ENCODE measurements at places on chromosomes 16 and 17. TPM values are rescaled to one million over a fixed set of nuclear protein-coding genes. Genes with fewer than 3 reads are reported as not detected.

Gene HCRT
- not detected for total RNA-seq

Gene ABCC11
- not detected for total RNA-seq

Gene RAMP2
- not detected for total RNA-seq

DNA sequence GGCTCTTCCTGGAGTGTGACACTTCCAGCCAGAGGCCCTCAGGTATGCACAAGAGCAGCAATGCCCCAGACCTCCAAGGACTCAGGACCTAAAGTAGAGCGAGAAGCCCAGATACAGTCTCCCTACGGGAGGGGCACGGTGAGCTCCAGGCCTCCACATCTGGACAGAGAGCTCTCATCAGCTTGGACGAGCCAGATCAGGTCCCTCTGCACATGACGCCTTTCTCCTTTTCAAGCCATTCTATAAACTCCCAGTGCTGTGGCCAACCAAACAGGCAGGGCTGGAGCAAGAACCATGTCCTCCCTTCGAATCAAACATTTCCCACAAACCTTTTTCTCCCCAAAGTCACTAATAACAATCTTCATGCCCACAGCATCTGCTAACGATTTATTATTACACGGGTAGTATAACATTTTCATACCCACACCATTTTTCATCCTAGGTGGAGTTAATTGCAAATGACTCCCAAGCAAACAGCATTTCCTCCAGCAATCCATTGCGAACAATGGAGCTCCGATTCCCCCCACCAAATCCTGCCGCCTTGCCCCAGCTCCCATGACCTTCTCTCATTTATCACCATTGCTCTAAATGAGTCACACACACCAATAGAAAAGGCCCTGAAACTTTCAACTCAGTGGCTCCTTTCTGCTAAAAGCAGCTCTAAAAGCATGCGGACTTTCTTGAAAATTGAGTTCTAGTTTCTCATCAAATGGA lies 24.2 kb upstream of the NLRP1 start:
- DNase-seq, result no peak

DNA sequence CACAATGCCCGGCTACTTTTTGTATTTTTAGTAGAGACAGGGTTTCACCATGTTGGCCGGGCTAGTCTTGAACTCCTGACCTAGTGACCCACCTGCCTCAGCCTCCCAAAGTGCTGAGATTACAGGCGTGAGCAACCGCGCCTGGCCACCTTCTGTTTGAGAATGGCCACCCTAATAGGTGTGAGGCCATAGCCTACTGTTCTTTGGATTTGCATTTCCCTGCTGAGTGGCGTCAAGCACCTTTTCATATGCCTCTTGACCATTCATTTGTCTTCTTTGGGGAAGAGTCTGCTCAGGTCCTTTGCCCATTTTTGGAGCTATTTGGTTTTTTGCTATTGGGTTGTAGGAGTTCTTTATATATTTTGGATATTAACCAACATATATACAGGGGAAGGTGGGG lies 276.7 kb downstream of the PARN start:
- no peak for DNase-seq

- DNase-seq, result no peak
Measured at GRCh38 chr17:79414793-79415211, 196.0 kb downstream of the RBFOX3 start.

DNA sequence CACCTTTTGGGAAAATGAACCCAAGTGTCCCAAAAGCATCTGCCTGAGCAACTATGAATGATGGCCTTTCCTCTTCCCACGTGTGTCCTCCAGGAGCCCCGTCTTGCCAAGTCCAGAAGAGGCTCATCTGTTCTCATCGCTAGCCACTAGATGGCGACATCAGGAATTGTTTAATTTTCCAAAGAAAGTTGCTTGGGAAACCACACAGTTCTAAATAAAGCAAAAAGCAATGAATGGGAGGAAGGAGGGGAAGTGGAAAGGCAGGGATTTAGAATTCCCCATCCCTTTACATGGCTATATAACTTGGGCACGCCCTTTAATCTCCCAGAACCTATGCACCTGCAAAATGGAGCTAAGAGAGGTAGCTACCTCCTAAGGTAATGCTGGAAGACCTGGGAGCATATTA lies 9.0 kb upstream of the CDH5 start:
- DNase-seq, result peak; percentile 60

DNA sequence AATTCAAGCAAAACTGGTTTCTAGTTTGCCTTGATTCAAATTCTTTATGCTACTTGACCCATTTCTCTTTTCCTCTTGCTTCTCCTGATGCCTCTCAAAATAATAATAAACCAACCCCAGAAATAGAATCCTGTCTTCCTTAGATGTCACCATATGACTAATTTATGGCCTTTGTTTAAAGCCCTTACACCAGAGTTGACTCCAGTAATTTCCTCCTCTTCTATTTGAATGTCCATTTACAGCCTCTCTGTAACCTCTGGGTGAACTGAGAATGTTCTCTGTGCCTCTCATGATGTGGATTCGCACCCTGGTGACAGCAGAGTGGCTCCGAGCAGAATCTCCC lies 31.5 kb downstream of the ZFHX3 start:
- no peak for DNase-seq

DNA sequence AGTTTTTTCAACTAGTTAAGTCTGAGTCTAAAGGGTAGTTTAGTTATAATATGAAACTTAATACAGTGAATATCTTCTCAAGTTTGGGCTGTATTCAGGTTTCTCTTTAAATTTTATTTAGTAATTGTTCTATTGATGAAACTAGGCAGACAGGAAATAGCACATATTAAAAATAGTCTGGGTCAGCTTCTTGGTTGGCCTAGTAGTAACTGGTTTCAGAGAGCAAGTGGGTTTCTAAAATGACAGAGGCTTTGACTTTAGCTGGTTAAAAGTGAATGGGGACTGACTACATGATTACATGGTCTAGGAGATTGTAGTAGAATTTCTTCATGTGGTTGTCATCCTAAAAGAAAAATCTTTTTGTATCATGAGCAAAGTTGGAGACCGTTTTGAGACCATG lies 46.8 kb downstream of the OMG start:
- DNase-seq, result no peak

DNA sequence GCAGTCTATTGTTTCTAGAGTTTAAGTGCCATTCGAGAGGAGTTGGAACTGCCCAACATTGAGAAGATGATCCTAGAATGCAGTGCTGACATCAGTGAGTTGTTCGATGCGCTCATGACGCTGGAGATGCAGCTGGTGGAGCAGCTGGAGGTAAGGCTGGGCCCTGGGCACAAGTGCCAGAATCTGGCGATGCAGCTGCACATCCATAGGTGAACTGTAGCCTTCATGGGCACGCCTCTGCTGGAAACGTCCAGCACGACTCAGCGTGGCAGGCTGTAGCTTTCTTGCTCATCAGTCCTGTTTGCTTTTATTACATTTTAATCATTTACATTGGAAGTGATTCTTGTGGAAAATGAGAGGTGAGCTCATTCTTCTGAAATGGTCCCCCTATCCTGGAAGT lies 31.7 kb downstream of the DRC3 start:
- DNase-seq, result no peak
